Thyroid gland (tissue), 4 donors: ENCODE measurements at places on chromosomes 6 and 20. TPM values are rescaled to one million over a fixed set of nuclear protein-coding genes. Genes with fewer than 3 reads are reported as not detected.
A peak's percentile ranks its signal among the peaks of the same experiment; 100 is the strongest.

GRCh38 chr6:44105146-44105545 is 22.1 kb downstream of the MRPL14 start:
- DNase-seq, result no peak

GRCh38 chr6:16694781-16695578 is 66.3 kb downstream of the ATXN1 start:
- DNase-seq, result no peak

RBCK1 gene
- 49.2 TPM for total RNA-seq

RPP21 gene
- total RNA-seq, result 27.2 TPM

DNA sequence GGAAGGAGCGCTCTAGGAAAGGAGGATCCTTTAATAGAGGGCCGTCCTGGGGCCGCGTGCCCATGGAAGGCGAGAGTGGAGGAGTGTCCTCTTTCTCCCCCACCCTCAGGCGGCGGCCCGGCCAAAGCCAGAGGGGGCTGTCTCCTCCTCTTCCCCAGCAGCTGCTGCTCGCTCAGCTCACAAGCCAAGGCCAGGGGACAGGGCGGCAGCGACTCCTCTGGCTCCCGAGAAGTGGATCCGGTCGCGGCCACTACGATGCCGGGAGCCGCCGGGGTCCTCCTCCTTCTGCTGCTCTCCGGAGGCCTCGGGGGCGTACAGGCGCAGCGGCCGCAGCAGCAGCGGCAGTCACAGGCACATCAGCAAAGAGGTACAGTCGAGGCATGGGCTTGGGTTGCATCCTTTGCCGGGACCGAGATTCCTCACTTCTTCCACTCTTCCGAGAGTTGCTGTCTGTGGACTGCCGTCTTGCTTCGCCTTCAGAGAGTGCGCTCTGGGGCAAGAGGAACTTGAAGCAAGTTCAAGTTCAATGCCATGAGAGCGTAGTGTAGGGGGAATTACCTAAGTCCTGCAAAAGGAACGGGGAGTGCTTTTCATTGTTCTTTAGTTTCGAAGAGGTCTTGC is at the start of gene LAMA2:
TSS of gene LAMA2 (plus strand) at position 148 of the 621 bp plus-strand sequence. CDS start at position 256, 108 bp downstream.
- DNase-seq, result peak; percentile 58

SKIC2 gene
- total RNA-seq, result 47.1 TPM

GRCh38 chr6:35033683-35034082 is 107.5 kb downstream of the TCP11 start:
- DNase-seq, result no peak

GRCh38 chr6:12963567-12963966 is 247.0 kb downstream of the PHACTR1 start:
- DNase-seq, result peak; percentile 25

- DNase-seq, result peak; percentile 72
Observed at GRCh38 chr6:32947552-32948465, 5.1 kb downstream of the HLA-DMA start.

GRCh38 chr20:9838378-9839295 is at the start of gene PAK5:
PAK5 (minus strand) TSS chr20:9839076; CDS start chr20:9644328, 194,748 bp downstream.
- peak; percentile 84 for DNase-seq

DNA sequence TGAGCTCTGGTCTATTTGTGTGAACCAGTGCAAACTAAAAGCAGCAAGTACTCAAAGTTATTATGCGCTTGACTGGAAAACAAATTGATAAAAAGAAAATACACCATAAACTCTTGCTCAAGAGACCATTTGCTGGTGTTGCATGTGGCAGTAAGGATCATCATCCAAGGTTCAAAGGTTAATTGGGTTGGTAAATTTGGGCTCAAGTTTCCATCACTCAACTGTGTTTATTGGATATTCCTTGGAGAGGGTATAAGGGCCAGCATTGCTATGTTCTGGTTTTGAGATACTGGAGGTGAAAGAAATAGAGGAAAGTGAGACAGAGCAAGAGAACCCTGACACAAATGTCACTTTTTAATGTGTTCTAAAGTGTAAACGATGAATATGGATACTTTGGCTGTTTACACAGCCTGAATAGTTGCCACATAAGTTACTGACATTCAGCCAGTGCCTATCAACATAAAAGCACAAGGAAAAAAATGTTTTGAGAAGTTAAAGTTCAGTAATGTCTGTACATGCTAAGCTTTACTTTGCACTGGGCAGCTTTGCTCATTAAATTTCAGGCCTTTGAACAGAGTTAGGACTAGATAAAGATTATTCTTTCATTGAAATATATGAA is 736.1 kb downstream of the HDGFL1 start:
- no peak for DNase-seq

IMPG1 gene
- not detected for total RNA-seq

- DNase-seq, result peak; percentile 55
Observed at GRCh38 chr6:129671442-129672340, 38.3 kb downstream of the ARHGAP18 start.

DNA sequence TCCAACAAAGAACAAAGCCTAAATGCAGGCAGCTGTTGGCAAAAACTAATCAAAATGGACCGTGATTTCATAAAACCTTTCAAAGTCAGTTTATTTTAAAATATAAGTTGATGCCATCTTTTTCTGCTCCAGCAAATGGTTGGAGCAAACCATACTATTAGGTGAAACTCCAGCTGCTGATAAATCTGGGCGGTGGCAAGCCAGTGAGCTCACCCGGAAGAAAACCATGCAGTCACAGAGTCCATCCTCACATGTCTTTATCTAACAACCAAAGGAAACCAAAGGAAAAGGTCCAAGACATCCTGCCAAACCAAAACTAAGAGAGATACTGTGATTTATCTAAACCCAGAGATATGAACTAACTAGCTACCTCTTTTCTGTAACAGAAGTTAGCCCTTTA is 72.6 kb downstream of the HIVEP2 start:
- no peak for DNase-seq

DNA sequence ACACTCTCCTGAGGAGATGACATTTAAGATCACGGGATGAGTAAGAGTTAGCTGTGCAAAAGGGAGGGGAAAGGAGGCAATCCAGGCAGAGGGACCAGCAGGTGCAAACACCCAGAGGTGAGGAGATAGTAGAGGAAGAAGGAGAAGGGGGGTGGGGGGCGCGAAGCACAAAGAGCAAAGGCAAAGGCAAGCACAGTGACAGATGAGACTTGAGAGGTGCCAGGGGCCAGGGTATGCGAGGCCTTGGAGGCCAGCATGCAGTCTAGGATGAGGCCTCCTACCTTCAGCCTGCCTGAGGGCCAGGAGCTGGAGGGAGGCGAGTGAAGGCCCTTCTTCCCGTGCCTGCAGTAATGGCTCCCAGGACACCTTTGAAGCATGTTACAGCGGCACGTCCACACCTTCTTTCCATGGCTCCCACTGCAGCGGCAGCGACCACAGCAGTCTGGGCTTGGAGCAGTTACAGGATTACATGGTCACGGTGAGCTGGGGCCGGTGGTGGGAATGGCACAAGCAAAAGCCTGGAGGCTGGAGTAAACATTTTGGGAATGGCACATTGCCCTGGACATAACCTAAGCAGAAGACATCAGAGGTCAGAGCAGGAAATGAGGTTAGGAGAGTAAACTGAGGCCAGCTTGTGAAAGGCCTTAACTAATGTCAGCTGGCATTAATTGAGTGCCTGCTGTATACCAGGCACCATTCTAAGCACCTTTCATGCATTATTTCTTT is 18.6 kb downstream of the CCM2L start:
- no peak for DNase-seq
